Epithelial cell of alveolus of lung (primary cell): ENCODE measurements at places on chromosomes 2 and 18. TPM values are rescaled to one million over a fixed set of nuclear protein-coding genes. Genes with fewer than 3 reads are reported as not detected.

Gene POTEF
- not detected in 2 replicates for total RNA-seq

Gene FOXI3
- total RNA-seq = not detected in 2 replicates

Gene CD302
- 11.5 and 43.2 TPM in 2 replicates for total RNA-seq

Gene DTNB
- 2.8 and 4.2 TPM in 2 replicates for total RNA-seq

Gene LDAH
- total RNA-seq = 10.3 and 24.0 TPM in 2 replicates

Gene EML6
- total RNA-seq = 0.65 TPM in 1 of 2 replicates, not detected in the other
